SK-N-SH treated with all-trans-retinoic acid at 6 μM for 48 hours (cell line): ENCODE measurements at places on chromosomes 1 and 21.

GRCh38 chr1:230883967-230884366 is 15.6 kb upstream of the C1orf198 start:
- ATAC-seq, result no peak

DNA sequence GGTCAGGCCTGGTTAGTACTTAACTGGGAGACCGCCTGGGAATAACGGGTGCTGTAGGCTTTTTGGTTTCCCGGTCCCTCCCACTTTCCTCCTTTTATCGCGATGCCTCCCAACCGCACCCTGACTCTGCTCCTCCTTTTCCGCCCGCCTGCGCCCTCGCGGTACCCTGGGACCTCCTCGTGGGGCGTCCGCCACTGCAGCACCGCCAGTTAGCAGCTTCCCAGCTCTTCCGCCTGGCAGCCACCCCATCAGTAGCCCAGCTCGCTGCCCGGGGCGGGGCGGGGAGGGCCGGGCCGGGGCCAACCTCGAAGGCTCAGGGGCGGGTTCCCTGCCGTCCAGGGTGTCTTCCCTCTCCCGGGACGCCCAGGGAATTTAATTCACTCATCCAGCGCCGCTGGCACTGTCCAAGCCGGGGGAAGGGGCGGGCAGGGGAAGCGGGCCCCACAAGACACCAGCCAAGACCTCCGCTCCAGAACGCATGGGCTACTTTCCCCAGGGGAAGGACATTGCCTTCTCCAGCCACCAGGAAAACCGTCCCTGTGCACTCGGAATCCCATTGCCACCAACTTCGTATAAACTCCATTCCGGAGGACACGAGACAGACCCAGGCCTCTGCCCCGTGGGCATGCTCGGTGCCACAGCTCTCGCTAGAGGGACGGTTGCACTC is 2.0 kb upstream of the ZNF678 start:
- ATAC-seq, result no peak

DNA sequence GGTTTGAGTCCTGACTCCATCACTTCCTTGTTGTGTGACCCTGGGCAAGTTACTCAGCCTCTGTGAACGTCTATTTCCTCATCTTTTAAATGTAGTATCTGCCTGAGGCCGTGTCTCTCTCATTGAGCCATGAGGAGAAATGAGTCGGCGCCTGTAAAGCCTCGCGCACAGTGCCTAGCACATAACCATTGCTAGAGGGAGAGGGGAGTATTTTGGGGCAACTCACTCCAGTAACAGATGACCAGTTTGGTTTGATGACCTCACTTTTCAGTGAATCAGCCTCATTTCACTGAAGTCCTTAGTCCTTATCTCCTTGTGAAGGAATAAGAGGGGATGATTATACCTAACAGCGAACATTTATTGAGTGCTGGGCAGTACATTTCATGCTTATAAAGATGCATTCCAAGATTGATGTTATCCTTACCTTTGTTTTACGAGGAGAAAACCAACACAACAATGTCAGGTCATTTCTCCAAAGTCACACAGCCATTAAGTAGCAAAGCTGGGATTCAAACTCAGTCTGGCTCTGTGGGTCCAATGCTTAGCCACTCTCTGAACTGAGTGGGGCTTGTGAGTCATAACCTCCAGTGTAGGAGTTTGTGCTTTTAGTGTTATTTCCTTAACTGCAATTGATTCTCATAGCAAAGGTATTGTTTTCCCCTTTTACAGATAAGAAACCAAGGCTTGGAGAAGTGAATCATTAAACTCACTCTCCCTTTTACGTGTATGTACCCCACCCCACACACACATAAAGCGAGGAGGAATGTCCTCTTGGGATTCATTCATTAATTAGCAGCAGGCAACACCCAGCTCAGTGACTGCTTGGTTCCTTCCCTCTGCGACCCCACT is 25.9 kb downstream of the KCNC4 start:
- peak; percentile 52 for ATAC-seq

DNA sequence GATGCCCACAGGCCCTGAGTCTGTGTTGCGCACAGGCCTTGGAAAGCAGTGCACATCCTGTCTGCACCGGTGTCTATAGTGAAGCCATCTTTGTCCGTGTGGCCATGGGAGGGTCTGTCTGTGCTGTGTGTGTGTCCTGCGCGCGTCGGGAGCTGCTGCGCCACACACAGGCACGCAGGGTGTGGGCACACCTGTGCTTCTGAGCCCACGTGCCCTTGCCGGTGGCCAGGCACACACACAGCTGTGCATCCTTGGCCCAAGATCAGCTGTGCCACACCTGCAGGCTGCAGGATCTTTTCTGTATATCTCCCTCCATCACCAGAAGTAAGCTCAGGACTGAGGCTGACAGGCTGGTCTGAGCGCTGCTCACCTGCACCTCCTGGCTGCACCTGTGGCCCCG is 3.2 kb upstream of the SAMD11 start:
- ATAC-seq, result peak; percentile 2

DNA sequence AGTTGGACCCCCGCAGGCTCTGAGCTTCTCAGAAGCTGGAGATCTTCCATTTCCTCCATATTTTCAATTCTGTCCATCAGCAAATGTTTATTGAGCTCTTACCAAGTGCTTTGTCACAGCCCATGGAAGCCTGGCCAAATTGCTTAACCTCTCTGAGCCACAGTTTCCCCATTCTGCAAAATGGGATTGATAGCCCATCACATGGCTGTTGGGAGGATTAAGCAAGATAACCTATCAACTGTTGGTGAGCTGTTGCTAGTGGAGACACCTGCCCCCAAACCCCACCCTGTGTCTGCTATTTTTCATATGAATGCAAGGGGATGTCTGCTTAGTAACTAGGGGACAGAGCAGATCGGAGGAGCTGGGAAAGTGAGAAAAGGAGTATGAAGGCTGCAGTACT is 38.3 kb downstream of the CD34 start:
- no peak for ATAC-seq

GRCh38 chr1:6197746-6198427 is 1.5 kb downstream of the RPL22 start:
- ATAC-seq, result no peak

GRCh38 chr21:35491920-35492678 is 443.0 kb upstream of the RUNX1 start:
- no peak for ATAC-seq

- no peak for ATAC-seq
These were observed 40.9 kb downstream of the TNFRSF9 start for GRCh38 chr1:7899741-7900140.

DNA sequence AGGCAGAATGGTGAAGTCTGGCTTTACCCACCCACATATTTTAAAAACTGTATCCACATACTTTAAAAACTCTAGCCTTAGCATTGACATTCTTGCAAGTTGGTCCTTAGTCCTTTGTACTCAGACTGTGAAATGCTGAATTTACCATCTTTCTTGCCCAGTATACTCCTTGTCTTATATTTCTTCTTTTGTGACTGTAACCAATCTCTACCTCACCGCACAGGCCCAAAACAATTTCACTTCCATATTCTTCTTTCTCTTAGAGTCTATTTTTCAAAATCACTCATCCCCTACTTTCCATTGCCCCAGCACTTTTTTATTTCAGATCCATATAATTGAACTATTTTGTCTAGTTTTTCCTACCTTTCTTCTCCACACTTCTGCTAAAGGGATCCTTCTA is 892.4 kb upstream of the B3GALT2 start:
- no peak for ATAC-seq

DNA sequence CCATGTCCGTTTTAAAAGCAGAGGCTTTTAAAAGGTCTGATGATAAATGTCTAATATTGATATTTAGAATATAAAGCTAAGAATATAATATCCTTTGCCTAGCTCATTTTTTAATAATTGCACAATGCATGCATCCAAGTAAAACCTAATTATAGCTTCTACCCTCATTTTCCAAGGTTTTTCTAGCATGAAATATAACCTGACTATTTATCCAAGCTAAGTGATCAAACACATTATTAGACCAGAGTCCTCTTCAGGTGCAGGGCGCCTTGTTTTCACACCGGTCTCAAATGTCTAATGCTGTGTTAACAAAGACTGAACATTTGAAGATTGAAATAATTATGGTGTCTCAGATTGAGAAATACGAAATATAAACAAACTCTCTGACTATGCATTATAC is 648.9 kb upstream of the CXADR start:
- ATAC-seq, result no peak

- ATAC-seq, result peak; percentile 95
These were observed 16.1 kb downstream of the SMYD2 start for GRCh38 chr1:214296860-214297745.

GRCh38 chr1:151947140-151947539 is 37.8 kb upstream of the THEM4 start:
- ATAC-seq, result no peak

- no peak for ATAC-seq
These were observed 62.4 kb downstream of the MEGF6 start for GRCh38 chr1:3548895-3549294.

DNA sequence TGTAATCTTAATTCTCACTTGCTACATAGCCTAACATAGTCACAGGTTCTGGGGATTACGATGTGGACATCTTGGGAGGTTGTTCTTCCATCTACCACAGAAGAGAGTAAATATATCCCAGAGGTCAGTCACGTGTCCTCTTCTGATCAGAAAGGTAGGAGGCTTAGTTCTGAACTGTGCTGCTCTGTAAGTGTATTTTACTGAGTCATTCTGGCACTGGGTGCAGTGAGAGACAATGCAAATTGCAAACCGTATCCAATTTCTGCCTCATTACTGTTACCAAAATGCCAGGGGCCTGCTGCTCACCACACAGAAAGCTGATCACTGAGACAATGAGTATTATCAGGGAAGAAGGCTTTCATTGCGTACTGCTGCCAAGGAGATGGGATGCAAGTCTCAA is 104.0 kb downstream of the GABPA start:
- no peak for ATAC-seq

- no peak for ATAC-seq
These were observed 65.6 kb upstream of the ARHGAP29 start for GRCh38 chr1:94303005-94303404.
